ENCODE measurements at places on chromosomes 2 and 18. TPM values are rescaled to one million over a fixed set of nuclear protein-coding genes. Genes with fewer than 3 reads are reported as not detected.

The SNED1 gene
- total RNA-seq, result 0.79 TPM

The IL1R2 gene
- total RNA-seq, result 0.75 TPM

The LDLRAD4 gene
- total RNA-seq, result 3.3 TPM

The AP1S3 gene
- total RNA-seq, result 26.3 TPM

The TMEM178A gene
- total RNA-seq, result 0.29 TPM

The TUBA3E gene
- total RNA-seq, result 0.62 TPM

The GALNT14 gene
- total RNA-seq, result 41.6 TPM

The SIX3 gene
- total RNA-seq, result 0.39 TPM

The KIAA1328 gene
- 1.4 TPM for total RNA-seq

The LGALSL gene
- total RNA-seq, result 11.1 TPM

The SALL3 gene
- not detected for total RNA-seq

The NT5C1B gene
- total RNA-seq, result not detected

The ARHGAP15 gene
- not detected for total RNA-seq

The CFC1 gene
- not detected for total RNA-seq

The POTEJ gene
- not detected for total RNA-seq

The CDK15 gene
- not detected for total RNA-seq

The INPP5D gene
- 0.61 TPM for total RNA-seq

The SERPINB10 gene
- total RNA-seq, result not detected

The ERICH2 gene
- total RNA-seq, result not detected

The IRS1 gene
- total RNA-seq, result 15.2 TPM

The RBM43 gene
- 3.5 TPM for total RNA-seq

The ZFAND2B gene
- total RNA-seq, result 19.3 TPM

The FAP gene
- total RNA-seq, result not detected

The RAX gene
- not detected for total RNA-seq

The GPATCH11 gene
- 8.4 TPM for total RNA-seq

The IL36G gene
- not detected for total RNA-seq

The TOGARAM2 gene
- 0.16 TPM for total RNA-seq

The KRTCAP3 gene
- total RNA-seq, result 0.39 TPM

The C1GALT1C1L gene
- total RNA-seq, result 2.6 TPM

The DSG1 gene
- not detected for total RNA-seq

The CXCR4 gene
- total RNA-seq, result 0.71 TPM
